Dermis microvascular lymphatic vessel endothelial cell (primary cell): ENCODE measurements at places on chromosomes 1 and 21. TPM values are rescaled to one million over a fixed set of nuclear protein-coding genes. Genes with fewer than 3 reads are reported as not detected.

DNA sequence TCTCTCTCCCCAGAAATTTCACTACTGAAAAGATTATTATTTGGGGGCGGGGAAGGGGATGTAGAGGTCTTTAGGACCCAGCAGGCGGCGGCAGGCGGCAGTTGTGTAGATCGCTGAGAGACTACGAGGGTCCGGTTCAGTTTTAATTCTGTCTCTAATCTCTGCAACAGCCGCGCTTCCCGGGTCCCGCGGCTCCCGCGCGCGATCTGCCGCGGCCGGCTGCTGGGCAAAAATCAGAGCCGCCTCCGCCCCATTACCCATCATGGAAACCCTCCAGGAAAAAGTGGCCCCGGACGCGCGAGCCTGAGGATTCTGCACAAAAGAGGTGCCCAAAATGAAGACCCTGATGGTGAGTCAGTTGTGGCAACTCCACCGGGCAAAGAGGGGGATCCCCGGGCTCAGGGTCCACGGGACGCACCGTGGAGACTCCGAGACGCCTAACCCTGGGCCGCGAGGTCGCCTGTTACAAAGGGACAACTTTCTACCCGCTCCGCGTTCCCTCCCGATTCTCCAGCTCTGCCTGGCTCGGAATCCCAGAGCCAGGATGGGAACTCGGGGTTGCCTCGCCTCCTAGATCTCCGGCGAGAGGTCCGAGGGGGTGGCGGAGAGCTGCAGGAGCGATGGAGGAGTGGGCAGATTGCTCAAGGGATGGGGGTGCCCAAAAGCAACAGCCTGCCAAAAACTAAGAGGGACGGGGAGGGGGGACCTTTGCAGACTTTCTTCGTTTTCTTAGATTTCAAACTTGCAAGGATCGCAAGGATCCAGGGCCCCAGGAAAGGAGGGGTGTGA, at the start of gene ST6GALNAC5:
ST6GALNAC5 (plus strand) TSS at position 139 of the 789 bp plus-strand sequence.
- DNase-seq: peak; percentile 7

The AGT gene
- total RNA-seq: not detected in 2 replicates

DNA sequence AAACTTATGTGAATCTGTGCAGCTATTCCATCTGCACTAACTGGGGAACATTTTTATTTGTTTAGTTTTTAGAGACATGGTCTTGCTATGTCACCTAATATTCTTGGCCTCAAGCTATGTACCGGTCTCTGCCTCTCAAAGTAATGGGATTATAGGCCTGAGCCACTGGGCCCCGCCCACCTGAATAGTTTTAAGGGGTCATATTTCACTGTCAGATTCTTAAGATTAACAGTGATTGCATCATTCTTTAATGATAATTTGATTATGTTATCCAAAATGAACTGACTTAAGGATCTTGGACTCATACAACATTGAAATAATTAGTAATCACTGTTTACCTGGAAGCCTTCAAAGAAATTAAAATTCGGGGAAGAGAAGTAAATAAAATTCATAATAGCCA, 12.6 kb upstream of the KLF18 start:
- DNase-seq: no peak

GRCh38 chr1:15656464-15656863, 27.7 kb upstream of the PLEKHM2 start:
- no peak for DNase-seq

- no peak for DNase-seq
These were observed 447 bp downstream of the TTC34 start for GRCh38 chr1:2801046-2801445.

DNA sequence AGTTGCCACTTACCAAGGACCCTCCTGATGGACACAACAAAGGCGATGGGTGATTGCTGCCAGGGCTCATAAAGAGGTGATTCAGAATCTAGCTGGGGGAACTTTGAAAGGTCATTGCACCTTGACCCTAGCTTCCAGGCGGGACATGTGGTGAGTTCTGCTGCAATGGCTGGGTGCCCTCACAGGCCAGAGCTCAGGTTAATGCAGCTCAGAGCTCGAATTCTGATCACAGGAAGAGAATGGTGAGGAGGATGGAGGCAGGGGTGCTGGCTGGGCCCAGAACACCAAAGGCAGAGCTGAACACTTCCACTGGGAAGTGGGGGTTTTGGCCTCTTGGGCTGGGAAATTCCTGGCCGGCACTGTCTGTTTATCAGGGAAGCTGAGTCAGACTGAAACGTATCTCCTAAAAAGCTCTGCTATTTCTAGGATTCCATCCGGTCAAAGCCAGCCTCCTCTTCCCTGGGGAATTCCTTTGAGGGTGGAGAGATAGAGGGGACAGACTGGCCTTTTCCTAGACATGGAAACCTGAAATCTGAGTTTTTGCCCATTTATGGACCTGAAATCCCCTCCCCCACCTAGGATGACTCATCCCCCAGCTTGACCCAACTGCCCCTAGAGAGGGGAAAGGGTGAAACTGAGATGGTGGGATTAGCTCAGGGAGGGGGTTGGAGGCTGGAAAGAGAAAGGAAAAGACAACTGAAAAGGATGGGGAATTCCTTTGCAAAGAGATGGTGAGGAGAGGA, 27.2 kb downstream of the NUAK2 start:
- peak; percentile 96 for DNase-seq

- DNase-seq: peak; percentile 69
These were observed 32.8 kb upstream of the IFNAR2 start for GRCh38 chr21:33196941-33197374.

DNA sequence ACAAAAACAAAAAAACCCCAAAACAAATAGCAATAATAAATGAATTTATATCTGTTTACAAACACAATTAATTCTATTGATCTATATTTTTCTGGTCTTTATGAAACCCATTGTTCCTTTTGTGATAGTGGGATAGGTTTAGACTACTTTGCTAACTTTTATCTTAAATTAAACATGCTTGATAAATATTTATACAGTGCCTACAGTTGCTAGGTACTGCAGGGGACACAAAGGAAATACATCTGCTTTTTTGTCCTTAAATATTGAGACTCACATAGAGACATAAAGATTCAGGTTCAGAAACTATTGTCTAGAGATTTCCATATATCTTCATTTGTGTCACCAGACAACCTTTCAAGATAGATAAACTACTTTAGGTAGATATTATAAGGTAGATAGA, 8.5 kb upstream of the DNAH14 start:
- DNase-seq: no peak

DNA sequence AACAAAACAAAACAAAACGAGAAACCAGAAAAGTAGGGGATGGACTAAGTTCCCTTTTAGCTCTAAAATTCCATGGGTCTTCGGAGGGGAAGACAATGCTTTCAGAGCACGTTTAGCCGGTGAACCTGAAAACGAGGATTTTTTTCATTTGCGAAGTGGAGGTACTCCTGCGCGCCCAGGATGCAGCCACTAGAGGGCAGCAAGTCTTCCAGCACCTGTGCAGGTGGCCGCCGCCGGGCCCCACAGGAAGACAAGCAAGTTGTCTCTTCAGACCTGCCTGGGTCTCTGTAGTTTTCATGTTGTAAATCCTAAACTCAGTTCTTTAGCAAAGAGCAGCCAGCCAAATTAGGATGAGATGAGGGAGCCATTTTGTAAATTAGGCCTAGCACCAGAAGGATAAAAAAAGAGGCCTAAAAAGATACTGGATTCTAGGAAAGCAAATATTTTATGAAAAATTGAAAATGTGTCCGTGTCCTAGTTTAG, 17.7 kb upstream of the SNX27 start:
- peak; percentile 40 for DNase-seq

DNA sequence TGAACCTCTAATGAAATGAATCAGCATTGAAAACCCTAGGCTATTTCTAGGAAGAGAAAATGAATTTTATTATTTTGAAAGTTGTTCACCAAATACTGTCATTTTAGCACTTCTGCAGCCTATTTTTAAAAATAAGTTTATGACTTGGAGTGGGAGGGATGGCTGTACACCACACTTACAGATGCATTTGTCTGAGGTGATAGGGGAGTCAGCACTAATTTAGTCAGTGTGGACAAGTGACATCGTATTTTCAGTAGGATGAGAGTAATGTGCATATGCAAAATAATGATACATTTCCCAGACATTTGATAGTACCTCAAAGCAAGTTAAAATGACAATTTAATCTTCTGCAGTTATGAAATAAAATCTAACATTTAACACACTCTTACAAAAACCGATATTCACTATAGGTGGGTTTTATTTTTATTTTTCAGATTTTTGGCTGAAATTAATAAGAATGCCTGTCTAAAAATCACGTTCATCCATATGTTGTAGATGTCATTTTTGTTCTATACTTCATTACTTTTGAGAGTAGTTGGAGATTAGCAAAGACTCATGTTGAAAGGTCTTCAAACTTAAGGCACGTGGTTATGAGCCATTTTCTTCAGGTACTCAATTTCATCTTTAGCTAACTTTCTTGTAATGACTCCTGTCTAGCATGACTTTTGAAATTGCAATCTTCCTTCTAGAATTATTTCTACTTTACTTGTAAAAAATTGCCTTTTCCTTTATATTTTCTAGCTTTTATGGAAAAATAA, 186.7 kb downstream of the NCAM2 start:
- DNase-seq: no peak

The SPRR5 gene
- total RNA-seq: not detected in 2 replicates

The AURKAIP1 gene
- total RNA-seq: 75.2 and 83.3 TPM in 2 replicates

The ARHGEF2 gene
- total RNA-seq: 69.4 and 75.9 TPM in 2 replicates
